Spinal cord (tissue), 10 donors: ENCODE measurements at places on chromosomes 2 and 18.

- no peaks in the 10 kb centered on the region for H3K36me3 ChIP-seq
- no peak for DNase-seq
- no peaks in the 10 kb centered on the region for H3K27me3 ChIP-seq
- H3K27ac ChIP-seq = peak overlapping the region; percentile 29
- H3K4me3 ChIP-seq = no peak overlapping the region
Observed at GRCh38 chr2:2639251-2640139, 308.4 kb upstream of the MYT1L start.

DNA sequence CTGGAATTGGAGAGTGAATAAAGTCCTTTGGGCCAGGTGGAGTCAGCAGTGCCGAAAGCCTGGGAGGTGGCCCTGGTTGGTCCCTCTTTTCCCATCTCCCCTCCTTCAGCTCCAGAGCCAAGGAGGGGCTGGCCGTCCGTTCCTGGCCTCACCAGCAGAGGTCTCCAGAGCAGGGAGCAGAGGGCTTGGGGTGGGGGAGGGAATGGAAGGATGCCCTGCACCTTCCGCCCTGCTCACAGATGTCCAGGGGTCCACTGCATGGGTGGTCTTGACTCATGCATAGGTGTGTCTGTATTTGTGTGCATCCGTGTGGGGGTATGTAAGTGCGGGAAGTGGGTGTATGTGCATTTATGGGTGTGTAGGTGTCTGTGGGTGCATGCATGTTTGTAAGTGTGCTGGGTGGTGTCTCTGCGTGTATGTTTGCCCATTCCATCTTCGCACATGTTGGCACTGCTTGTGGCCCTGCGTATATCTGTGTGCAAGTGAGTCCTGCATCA lies 201.8 kb downstream of the ZFP36L2 start:
- no peaks in the 10 kb centered on the region for H3K27me3 ChIP-seq
- DNase-seq = no peak
- no peaks in the 10 kb centered on the region for H3K36me3 ChIP-seq

- H3K36me3 ChIP-seq = no peaks in the 10 kb centered on the region
- H3K27me3 ChIP-seq = no peaks in the 10 kb centered on the region
- H3K4me3 ChIP-seq = no peak overlapping the region
- no peak overlapping the region for H3K27ac ChIP-seq
- H3K4me1 ChIP-seq = no peaks in the 10 kb centered on the region
Observed at GRCh38 chr2:138365581-138365980, 136.0 kb upstream of the SPOPL start.

DNA sequence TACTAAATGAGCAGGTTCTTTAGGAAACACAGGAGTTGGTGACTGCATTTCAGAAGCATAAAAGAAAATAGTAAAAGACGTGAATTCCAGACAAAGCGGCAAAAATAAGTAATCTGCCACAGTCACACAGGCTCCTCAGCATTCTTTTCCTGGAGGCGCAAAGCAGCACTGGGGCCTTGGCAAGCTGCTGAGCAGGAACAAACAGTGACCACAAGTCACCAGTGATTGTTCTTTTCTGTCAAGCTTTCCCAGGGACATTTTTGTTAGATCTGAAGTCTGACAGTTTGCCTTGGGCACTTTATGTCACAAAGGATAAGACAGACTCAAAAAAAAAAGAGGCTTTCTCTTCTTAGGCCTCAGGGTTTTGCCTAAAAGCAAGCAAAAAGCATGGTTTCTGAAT lies 216.2 kb downstream of the CDH20 start:
- no peak overlapping the region for H3K4me3 ChIP-seq
- H3K36me3 ChIP-seq = peaks cover 13% of the 10 kb centered on the region
- H3K27ac ChIP-seq = no peak overlapping the region
- peak; percentile 28 for DNase-seq

DNA sequence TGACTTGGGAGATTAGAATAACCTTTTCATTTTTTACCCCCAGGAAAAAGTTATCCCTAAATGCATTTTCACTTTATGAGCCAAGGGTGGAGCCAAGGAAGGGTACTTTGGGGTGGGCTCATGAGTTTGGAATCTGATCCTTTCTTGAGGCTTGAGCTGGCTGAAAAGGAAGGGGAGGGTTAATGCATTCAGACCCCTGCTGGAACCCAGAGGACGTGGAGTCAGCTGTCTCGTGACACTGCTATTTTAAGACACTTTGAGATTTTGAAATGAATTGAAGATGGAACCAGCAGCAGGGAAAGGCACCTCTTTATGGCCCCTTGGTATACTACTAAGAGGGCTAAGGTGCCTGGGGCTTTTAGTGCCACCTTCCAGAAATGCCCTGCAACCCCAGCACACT lies 90.4 kb downstream of the MARCHF4 start:
- H3K4me1 ChIP-seq = peaks cover 9% of the 10 kb centered on the region
- H3K36me3 ChIP-seq = peaks cover 7% of the 10 kb centered on the region
- H3K4me3 ChIP-seq = no peak overlapping the region
- no peaks in the 10 kb centered on the region for H3K27me3 ChIP-seq
- H3K27ac ChIP-seq = no peak overlapping the region

- no peaks in the 10 kb centered on the region for H3K36me3 ChIP-seq
- H3K27me3 ChIP-seq = no peaks in the 10 kb centered on the region
- H3K4me1 ChIP-seq = no peaks in the 10 kb centered on the region
- no peak overlapping the region for H3K27ac ChIP-seq
Observed at GRCh38 chr2:147829106-147829505, 15.7 kb upstream of the ACVR2A start.

- DNase-seq = no peak
- H3K4me1 ChIP-seq = peaks cover 13% of the 10 kb centered on the region
- H3K36me3 ChIP-seq = no peaks in the 10 kb centered on the region
- peaks cover 12% of the 10 kb centered on the region for H3K27me3 ChIP-seq
- H3K27ac ChIP-seq = peak overlapping the region; percentile 83
Observed at GRCh38 chr18:11980163-11980493, 1.2 kb upstream of the IMPA2 start.

- peaks cover 4% of the 10 kb centered on the region for H3K36me3 ChIP-seq
- no peak overlapping the region for H3K27ac ChIP-seq
- DNase-seq = no peak
- H3K4me3 ChIP-seq = no peak overlapping the region
- no peaks in the 10 kb centered on the region for H3K4me1 ChIP-seq
- H3K27me3 ChIP-seq = no peaks in the 10 kb centered on the region
Observed at GRCh38 chr2:224881846-224882245, 160.4 kb downstream of the DOCK10 start.

GRCh38 chr2:234502919-234503285 lies 6.0 kb upstream of the ARL4C start:
- H3K4me1 ChIP-seq = no peaks in the 10 kb centered on the region
- no peaks in the 10 kb centered on the region for H3K27me3 ChIP-seq
- DNase-seq = no peak
- H3K36me3 ChIP-seq = no peaks in the 10 kb centered on the region
- no peak overlapping the region for H3K27ac ChIP-seq
- no peak overlapping the region for H3K4me3 ChIP-seq
